G401 (cell line): ENCODE measurements at places on chromosomes 2 and 18.

DNA sequence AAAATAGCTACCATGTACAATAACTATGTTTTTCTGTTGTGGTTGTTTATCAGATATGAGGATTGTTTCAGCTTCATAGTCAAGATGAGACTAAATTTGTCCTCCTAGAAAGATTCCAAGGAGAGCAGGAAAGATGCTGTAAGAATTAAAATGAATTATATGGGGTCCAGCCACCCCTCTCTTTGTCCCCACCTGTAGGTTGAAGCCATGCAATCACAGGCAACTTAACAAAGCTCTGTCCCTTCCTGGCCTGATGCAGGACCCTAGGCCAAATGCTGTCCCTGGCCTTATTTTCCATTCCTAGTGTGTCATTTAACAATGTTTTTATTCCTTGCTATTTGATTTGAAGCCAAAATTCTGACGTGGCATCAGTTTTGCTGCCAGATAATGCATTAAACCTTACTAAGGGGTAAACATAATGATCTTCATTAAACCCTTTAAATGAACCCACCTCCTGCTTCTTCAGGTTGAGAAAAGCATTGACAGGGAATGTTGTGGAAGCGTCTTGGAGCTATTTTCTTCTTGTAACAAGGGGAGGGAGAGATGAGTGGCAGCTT lies 240.9 kb upstream of the ZNF521 start:
- no peak for DNase-seq

DNA sequence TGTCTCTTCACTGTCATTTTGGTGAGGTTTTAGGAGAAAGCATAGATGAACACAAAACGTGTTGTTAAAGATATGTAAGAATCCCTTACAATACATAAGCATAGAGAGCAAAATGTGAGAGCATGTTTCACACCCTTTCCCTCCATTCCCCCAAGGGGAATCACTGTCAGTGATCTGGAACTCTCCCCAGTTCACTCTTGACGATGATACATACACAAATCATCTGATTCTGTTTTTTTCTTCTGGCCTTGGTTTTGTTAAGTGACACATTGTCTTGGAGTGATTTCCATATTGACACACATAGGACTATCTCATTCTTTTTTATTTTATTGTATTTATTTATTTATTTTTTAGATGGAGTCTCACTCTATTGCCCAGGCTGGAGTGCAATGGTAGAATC lies 53.7 kb upstream of the TANC1 start:
- no peak for DNase-seq

- DNase-seq, result no peak
These were observed 460.9 kb downstream of the RIT2 start for GRCh38 chr18:42654556-42654955.

GRCh38 chr2:11228692-11229091 lies 73.4 kb downstream of the SLC66A3 start:
- no peak for DNase-seq

GRCh38 chr2:129459200-129459876 lies 520.1 kb upstream of the RAB6C start:
- no peak for DNase-seq
